Astrocyte (in vitro differentiated cells and primary cell): ENCODE measurements at places on chromosomes 11 and 22.

GRCh38 chr11:9711454-9712307, 47.8 kb downstream of the SWAP70 start:
- H3K4me3 ChIP-seq = no peak overlapping the region
- H3K27me3 ChIP-seq = no peaks in the 10 kb centered on the region
- H3K4me1 ChIP-seq = peaks cover 8% of the 10 kb centered on the region
- H3K27ac ChIP-seq = no peak overlapping the region
- DNase-seq = no peak

DNA sequence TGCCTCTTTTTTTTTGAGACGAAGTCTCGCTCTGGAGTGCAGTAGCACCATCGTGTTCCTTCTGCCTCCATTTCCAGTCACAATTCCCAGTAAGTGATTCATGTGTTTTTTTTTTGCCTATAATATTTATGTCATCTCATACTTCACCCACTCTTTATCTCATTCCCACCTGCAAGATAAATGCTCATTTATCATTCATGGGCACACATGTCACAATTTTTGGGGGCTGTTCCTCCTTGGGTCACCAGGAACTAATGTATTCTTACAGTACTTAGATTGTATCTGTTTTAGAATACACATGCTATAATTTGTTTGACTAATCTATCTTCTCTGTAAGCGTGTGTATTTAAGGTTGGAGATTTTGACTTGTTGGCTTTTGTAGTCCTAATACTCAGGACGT, 222.7 kb downstream of the SWAP70 start:
- H3K36me3 ChIP-seq = no peaks in the 10 kb centered on the region
- H3K4me1 ChIP-seq = no peaks in the 10 kb centered on the region
- DNase-seq = no peak
- H3K4me3 ChIP-seq = no peak overlapping the region
- no peaks in the 10 kb centered on the region for H3K27me3 ChIP-seq

DNA sequence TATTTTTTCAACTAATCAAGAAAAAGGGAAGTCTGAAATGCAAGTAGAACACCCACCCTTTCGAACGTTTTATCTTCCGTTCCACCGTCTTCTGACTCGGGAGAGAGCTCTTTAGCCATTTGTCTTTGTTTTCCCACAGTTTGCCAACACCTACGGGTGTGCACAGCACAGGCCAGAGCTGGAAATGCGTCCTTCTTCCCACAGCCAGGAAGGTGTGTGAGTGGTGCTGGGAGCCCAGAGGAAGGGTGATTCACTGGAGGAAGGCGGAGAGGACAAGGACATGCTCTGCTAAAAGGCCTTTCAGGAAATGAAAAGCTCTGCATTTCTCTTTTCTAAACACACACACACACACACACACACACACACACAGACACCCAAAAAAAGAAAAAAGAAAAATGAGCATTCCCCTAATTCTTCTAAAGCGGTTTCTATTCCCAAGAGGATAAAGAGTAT, 18.5 kb downstream of the ENDOD1 start:
- no peaks in the 10 kb centered on the region for H3K36me3 ChIP-seq
- H3K4me3 ChIP-seq = no peak overlapping the region
- peaks cover 25% of the 10 kb centered on the region for H3K4me1 ChIP-seq
- H3K27me3 ChIP-seq = no peaks in the 10 kb centered on the region

- peak; percentile 93 for DNase-seq
- H3K27me3 ChIP-seq = no peaks in the 10 kb centered on the region
- no peak overlapping the region for H3K4me3 ChIP-seq
- H3K4me1 ChIP-seq = peaks cover 48% of the 10 kb centered on the region
- H3K27ac ChIP-seq = peak overlapping the region; percentile 72
Observed at GRCh38 chr11:12769834-12770345, 95.7 kb downstream of the TEAD1 start.

- H3K27ac ChIP-seq = no peak overlapping the region
- no peaks in the 10 kb centered on the region for H3K27me3 ChIP-seq
- H3K4me1 ChIP-seq = no peaks in the 10 kb centered on the region
- no peak overlapping the region for H3K4me3 ChIP-seq
- no peaks in the 10 kb centered on the region for H3K36me3 ChIP-seq
Observed at GRCh38 chr11:70099578-70100279, 21.6 kb downstream of the ANO1 start.
